ENCODE measurements at places on chromosomes 4 and X.

GRCh38 chr4:15493411-15493810 lies 23.7 kb downstream of the CC2D2A start:
- DNase-seq: no peak

DNA sequence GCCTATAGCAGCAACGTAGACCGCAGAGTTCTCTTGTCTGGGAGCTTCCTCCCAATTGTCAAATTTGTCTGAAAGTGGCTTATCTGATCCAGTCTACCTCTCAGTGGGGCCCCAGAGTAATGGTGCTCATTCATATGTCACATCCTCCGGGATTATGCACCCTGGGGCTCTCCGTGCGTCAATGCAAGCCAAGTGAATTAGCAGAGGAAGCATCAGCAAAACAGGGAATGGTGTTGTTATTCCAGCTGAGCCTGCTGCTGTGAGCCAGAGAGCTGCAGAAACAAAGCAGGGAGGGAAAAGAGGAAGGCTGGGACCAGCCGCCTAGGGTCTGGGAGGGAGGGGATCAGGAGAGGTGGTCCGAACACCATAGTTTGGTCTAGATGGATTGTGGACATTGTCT lies 95.2 kb downstream of the CLNK start:
- DNase-seq: no peak

DNA sequence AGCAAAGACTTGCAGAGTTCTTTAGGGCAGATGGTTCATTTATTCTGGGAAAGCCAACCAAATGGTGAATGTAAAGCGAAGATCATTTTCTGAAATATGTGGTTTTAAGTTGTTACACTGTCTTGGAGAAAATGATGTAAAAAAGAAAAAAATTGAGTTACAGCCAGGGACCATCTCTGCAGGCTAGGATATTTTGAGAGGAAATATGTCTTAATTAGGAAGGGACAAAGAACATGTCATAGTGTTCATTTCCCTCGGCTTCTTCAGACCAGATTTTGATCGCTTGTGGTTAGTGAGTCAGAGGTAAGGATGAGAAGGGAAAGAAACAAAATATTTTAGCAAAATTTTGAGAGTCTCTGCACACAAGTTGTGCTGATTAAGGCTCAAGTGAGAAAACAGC lies 59.0 kb upstream of the C1QTNF7 start:
- no peak for DNase-seq

GRCh38 chr4:153780221-153780620 lies 8.7 kb downstream of the SFRP2 start:
- no peak for DNase-seq

- no peak for DNase-seq
Observed at GRCh38 chrX:23115651-23116050, 115.9 kb downstream of the DDX53 start.

DNA sequence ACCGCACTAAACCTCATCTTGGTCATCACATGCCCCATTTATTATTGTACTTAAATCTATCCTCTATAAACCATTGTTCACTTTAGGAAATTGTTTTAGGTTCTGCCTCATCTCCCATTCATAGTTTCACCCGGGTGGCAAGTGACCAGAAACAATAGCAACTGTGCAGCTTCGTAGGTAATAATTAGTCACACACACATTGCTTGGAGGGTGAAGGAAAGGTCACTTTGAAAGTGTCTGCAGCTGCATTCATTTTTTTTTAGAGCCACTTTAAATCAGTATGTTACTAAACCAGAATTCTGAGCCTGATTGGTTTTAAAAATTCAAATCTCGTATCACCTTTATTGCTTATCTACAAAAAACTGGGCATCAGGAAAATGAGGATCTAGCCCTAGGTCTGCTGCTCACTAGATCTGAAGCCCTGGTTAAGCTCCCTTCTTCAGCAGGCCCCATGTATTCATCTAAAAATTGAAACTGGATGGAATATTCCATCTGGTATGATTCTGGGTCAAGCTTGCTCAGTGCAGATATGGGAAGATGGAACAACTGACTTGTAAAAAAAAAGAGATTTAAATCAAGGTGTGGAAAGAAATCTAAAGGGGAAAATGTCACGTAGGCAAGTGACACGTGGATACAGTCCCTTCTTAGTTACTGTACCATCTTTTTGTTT lies 62.4 kb downstream of the LIMCH1 start:
- no peak for DNase-seq

DNA sequence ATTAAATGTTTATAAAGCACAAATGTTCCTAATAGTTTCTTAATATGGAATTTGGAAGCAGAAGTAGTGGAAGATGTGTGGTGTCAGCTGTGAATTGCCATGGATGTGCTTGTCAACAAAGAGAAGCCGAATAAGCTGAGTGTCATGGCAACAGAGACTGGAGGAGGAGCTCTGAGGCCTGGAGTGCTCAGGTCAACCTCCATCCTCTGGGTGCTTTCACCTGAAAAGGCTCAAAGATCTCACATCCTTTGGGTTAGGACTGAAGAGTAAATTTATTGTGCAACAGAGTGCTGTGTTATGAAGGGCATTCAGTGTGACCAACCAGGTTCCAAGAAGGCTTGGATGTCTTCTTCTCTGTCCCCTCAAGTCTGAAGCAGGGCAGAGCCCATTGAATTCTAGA lies 18.7 kb downstream of the SGMS2 start:
- DNase-seq: no peak

GRCh38 chrX:130055103-130055502 lies 55.2 kb downstream of the ELF4 start:
- DNase-seq: peak; percentile 65

GRCh38 chr4:78369679-78370078 lies 181.9 kb upstream of the ANXA3 start:
- DNase-seq: no peak

DNA sequence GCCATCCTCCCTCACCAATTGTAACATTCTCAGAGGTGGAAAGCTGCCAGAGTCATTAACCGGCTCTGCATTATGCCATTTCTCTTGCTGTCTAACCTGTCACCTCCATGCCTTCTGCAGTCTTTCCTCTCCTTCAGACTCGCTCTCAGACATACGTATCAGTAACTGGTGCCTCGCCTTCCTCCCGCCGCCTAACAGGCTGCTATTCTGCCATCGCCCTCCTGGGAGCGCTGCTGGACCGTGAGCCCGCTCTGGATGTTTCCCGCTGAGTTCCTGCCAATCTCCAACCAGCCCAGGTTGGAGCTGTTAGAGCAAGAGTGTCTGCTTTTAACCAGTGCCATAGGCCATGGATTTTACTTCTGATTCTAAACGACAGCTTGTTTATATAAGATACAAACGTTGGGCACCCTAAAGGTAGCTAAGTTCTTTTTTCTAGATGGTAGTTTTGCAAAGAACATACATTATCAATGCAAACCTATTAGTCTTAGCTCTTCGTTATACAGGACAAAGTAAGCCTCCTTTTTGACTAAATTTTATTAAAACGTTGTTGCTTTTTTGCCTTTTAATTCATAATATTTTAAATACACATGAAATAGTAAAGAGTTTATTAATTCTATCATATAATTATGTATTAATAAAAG lies 59.5 kb upstream of the NEIL3 start:
- peak; percentile 77 for DNase-seq

DNA sequence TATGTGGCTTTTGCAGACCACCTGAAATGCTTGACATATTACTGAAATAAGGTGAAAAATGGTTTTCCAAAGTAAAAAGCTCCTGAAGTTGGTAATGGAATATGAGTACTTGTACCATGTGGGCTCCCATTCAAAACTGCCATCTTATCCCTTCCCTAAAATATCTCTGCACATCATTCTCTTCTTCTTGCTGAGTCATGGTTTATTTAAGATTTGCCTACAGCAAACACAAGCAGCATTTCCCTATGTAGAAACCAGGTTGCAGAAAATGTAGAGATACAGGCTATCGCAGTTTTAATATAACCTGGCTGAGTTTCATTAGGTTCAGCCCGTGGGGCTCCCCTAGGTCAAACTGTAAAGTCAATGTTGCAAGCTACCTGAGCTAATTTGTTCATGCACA lies 270.1 kb downstream of the NLGN4X start:
- no peak for DNase-seq

- DNase-seq: no peak
Observed at GRCh38 chrX:8364369-8365141, 100.1 kb upstream of the VCX3B start.

DNA sequence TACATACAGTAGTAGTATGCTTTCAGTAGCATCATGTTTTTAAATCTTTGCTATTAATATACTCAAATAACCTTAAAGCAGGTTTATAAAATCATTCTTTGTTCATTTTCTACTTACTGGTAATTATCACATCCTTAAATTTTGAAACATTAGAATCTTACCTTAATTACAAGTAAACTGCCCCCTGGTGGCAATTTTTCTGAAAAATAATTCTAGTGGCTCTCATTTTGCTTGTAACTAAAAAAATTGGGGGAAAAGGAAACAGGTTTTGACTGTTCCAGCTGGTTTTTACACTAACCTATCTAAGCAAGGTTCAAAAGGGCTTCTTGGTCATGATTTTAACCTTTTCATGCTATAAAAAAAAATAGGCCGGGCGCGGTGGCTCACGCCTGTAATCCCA lies 18.5 kb upstream of the DCAF4L1 start:
- DNase-seq: no peak

GRCh38 chr4:169231647-169232262 lies 39.0 kb downstream of the SH3RF1 start:
- no peak for DNase-seq

DNA sequence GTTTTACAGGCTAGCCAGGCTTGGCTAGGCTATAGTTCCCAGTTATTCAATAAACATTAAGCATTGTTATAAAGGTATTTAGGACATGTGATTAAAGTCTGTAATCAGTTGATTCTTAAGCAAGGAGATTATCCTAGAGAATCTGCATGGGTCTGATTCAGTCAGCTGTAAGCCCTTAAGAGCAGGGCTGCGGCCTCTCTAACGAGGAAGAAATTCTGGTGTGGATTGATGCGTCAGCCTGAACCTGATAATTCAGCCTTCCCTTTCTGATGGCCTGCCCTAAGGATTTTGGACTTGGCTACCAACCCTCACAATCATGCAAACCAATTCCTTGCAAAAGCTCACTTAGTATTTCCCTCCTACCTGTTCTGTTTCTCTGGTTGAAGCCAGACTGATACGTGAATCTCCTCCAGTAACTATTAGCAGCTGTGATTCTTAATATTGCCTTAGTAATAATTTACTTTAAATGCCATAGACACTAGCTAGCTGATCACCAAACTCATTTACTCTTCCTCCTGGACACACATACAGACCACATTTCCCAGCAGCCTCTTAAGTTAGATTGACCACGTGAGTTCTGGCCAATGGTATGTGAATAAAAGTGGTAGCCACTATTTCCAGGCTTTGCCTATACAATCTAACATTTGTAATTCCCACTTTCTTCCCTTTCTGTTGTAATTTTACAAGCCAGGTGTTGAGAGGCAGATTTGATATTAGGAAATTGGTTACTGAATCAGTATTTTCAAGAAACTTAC lies 678.0 kb upstream of the INTU start:
- DNase-seq: no peak

- DNase-seq: no peak
Observed at GRCh38 chrX:153649178-153649914, 2.3 kb downstream of the DUSP9 start.

- no peak for DNase-seq
Observed at GRCh38 chrX:110042496-110042895, 39.6 kb downstream of the TMEM164 start.

GRCh38 chrX:121122332-121122731 lies 74.9 kb downstream of the GLUD2 start:
- no peak for DNase-seq

GRCh38 chr4:121777625-121778024 lies 12.7 kb upstream of the SMIM43 start:
- DNase-seq: no peak

DNA sequence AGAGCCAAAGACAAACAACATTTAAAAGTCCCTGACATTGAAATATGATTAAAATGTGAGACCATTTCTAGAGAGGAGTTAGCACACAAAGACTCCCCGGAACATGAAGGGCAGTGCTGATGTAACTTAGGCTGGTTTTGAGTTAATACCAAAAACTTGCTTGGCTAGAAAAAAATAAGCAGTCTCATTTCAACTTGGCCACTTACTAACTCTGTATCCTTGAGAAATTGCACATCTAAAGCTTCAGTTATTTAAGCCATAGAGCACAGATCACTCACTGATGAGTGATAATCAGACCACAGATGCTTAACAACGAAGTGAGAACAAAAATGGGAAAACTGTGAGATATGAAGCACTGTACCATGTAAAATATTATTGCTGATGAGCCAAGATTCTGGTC lies 65.9 kb upstream of the MAOA start:
- DNase-seq: no peak

DNA sequence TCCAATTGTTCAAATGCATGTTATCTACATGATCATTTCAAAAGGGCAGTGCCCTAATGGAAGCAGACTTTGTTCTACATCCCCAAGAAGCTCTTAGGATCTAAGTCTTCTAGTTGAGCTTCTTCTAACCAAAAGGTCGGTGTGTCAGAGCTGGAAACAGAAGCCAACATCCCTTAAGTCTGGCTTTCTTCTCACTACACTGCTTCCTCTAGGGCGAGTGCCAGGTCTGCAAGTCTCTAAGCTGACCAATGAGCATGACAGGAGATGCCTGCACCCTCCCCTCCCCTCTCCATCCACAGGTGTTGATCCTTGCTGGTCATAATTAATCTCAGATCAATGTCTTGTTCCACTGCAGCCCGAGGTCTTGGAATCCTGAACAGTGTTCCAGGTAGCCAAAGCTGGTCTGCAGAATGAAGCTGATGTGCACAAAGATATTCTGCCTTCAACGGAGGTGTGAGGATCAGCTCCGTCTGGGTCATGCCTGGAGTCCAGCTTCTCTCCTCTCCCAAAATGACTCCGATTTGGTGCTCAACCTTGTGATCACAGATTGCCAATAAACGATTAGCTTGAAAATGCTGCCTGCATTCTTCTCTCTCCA lies 44.1 kb downstream of the WDR1 start:
- DNase-seq: peak; percentile 31

DNA sequence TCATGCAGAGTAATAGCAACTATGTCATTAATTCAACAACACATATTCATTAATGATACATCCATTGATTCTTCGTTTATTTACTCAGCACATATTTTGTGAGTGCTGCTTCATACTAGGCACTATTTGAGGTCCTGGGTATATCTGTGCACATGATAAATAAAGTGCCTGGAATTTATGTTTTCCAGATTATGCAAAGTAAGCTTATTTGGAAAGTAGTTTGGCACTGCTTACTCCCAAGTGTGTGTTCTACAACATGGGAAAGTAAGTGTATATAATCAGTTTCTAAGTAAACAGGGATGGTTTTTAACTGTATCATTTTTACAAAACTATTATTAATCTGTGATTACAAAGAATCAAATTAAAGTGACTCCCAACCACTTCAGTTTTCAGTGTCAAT lies 16.8 kb upstream of the EPGN start:
- no peak for DNase-seq

DNA sequence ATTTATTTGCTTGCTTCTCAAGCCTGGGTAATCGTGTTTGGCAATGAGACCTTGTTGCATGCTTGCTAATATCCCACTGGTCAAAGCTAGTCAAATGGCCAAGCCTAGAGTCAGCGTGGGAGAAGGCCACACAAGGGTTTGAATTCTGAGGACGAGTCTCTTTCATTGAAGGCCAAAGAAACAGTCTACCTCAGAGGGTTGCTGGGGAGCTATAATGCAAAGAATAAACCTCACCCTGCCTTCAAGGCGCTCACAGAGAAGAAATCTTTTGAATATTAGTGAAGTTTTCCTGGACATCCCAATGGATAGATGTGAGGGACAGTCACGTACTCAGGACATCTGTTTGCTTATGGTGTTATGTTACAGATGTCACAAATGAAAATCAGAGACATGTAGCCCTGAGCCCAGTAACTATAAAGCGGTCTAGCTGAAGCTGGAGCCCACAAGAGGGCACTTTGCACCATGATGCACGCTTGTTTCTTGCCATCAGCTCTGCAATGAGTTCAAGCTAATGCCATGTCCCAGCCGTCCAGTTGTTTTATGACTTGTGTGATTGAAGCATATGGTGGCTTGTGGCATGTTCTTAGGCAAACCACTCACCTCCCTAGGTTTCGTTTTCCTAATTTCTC lies 1.1 kb upstream of the TLR3 start:
- DNase-seq: no peak

Data from right forelimb (tissue), 1 donor.